ENCODE measurements at places on chromosomes 4 and X.
A peak's percentile ranks its signal among the peaks of the same experiment; 100 is the strongest.

GRCh38 chrX:68725756-68726365, 78.4 kb downstream of the STARD8 start:
- DNase-seq = no peak

DNA sequence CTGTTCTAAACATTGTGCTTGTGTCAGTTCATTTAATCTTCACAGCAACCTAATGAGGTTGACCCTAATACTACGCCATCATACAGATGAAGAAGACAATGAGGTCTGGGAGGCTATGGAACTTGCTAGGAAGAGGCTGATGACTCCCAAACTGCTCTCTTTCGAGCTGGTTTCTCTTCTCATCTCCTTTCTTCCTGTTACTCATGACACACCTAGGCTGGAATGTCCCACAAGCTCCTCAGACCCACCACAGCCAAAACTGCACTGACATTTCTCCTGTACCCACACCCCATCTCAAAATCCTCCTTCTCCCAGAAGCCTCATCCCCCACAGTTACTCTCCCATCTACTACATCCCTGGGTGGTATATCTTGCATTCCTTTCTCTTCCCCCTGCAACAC, 27.4 kb upstream of the PJA1 start:
- no peak for DNase-seq

- no peak for DNase-seq
Measured at GRCh38 chr4:186685767-186686183, 37.9 kb downstream of the FAT1 start.

DNA sequence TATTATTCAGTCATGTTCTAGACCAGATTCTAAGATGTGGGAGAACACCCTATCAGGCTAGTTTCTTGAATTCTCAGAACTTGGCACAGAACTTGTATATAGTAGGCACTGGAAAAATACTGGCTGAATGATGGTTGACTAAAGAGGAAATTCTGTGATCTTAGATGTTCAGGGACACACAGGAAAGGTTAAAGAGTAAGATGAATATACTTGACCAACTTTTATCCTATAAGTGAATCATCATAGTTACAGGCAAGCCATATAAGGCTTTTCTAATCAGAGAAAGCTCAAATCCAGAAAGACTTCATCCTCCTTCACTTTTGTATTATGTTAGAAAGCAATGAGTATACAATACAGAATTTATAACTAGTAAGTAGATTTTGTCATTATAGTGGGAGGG, 53.8 kb downstream of the SEPTIN11 start:
- DNase-seq = no peak

- no peak for DNase-seq
Measured at GRCh38 chr4:146453181-146453807, 68.4 kb downstream of the SLC10A7 start.

- DNase-seq = no peak
Measured at GRCh38 chrX:39764441-39764914, 333.3 kb downstream of the BCOR start.

GRCh38 chrX:39703307-39703706, 394.5 kb downstream of the BCOR start:
- no peak for DNase-seq

DNA sequence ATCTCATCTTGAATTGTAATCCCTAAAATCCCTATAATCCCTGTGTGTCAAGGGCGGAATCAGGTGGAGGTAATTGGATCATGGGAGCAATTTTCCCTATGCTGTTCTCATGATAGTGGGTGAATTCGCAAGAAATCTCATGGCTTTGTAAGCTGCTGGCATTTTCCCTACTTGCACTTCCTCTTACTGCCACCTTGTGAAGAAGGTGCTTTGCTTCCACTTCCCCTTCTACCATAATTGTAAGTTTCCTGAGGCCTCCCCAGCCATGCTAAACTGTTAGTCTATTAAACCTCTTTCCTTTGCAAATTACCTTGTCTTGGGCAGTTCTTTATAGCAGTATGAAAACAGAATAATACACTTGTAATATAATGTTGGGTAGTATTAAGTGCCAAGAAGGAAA, 1087.4 kb upstream of the SLIT2 start:
- DNase-seq = no peak

GRCh38 chrX:825991-826390, 195.4 kb downstream of the SHOX start:
- peak; percentile 7 for DNase-seq

All from inflammatory macrophage treated with lipopolysaccharide for 1 hour (primary cell).